Stimulated activated naive CD4-positive, alpha-beta T cell (primary cell): ENCODE measurements at places on chromosomes 12 and 14.

DNA sequence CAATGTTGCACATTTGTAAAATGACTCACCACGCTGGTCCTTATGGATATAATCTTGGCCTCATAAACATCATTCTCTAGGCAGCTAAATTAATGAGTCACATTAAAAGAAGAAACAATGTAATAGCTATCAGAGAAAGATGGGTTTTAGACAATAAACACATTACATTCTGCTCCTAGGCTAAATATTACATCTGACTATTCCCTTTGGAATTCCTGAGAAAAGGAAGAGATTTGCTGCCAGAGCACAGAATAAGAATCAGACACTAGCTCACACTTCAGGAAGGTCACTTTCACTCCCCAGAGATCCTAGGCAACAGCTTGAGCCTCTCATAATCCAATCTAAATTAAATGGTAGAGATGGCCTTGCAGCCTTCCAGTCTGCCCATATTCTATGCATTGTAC lies 218.2 kb downstream of the PTPRO start:
- DNase-seq: no peak

DNA sequence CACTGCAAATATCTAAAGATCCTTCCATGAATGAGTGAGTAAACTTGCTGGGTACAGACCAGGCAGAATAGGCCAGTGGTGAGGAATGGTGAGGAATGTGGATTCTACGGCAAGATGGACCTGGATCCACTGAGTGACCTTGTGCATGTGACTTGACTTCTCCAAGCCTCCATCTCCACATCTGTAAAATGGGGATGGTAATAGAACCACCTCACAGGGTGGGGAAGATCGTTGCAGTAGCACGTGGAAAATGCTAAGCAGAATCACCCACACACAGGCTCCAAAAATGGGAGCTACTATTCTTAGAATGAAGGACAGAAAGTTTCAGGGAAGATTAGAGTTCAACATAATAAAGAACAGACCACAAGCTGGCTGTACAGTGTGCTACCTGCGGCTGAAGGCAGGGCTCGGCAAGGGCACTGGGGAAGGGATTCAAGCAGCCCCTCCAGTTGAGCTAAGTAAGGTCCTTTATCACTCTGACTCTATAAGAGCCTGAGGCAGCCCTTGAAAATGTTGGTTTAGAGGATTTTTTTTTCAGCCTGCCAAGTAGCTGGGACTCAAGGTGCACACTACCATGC lies 47.5 kb downstream of the ACTN1 start:
- DNase-seq: no peak

GRCh38 chr14:103315351-103315911 lies 18.6 kb upstream of the EIF5 start:
- no peak for DNase-seq

DNA sequence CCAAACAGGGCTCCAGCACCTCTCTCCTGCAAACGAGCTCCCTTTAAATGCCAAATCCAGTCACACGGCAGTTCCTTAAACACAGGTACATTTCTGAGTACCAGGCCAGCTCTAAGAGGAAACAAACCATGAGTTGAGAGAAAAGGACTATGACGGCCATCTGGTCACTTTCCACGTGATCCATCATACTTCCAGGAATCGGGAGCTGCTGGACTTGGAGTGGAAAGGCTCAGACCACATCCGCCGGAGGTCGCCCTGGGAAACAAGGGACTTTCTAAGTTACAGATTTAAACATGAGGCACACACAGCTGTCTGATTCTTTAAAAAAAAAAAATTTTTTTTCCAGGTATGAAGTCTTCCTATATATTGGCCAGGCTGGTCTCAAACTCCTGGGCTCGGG lies 39.2 kb downstream of the ACADS start:
- no peak for DNase-seq

DNA sequence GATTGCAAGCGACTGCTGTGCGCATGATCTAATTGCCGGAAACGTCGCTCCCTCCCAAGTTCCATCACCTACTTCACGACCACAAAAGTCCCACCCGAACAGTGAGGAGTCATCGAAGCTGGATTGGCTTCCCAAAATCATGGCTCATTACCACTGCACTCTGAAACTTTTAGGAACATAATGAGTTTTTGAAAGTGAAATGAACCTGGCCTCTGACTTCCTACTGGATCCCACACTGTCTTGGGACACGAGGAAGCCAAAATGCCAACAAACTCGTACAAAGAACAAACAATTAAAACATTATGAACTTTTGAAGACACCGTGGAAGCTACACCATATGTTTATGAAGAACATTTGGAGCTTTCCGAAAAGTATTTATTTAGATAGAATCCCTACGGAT lies 334.8 kb upstream of the TMPO start:
- DNase-seq: no peak

- DNase-seq: no peak
Measured at GRCh38 chr12:121980892-121981272, 40.8 kb upstream of the BCL7A start.

GRCh38 chr12:109868182-109869051 lies 11.9 kb downstream of the GLTP start:
- DNase-seq: no peak

- DNase-seq: no peak
Measured at GRCh38 chr12:53007343-53007742, 1.1 kb downstream of the EIF4B start.

DNA sequence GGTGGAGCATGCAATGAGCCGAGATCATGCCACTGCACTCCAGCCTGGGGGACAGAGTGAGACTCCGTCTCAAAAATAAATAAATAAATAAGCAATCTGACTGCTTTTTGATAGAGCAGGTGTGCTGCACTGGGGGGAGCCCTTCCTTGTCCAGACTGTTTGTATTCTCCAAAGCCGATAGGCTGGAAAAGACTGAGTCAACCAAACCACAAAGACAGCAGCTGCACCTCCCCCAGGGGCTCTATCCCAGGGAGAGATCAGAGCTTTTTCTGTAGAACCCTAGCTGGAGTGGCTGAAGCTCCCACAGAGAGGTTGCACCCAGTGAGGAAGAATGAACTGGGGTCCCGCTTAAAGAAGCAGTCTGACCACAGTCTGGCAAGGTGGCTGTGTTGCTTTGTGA lies 45.8 kb upstream of the LALBA start:
- DNase-seq: no peak

DNA sequence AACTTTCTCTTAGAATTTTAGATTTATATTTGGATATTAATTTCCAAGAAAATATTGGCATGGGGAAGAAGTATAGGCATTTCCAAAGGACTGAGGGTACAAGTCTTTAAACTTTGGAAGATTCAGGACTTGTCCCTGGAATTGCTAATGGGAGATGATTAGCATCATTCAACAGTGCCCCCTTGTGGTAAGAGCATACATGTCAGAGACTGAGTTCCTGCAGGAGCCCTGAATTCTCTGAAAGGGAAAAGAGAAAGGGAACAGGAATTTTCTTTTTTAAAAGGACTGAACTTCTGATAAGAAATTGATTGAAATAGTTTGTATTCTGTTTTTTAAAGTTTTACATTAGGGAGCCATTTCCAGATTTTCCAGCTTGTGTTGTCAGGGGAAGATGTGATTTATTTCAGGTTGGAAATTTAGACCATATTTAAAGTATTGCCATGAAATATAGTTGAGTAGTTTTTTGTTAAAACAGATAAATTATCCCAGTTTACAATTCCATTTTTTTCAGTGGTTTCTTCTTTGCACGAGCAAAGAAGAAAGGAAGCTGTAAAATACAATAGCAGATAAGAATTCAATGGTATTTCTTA lies 44.0 kb upstream of the REP15 start:
- peak; percentile 2 for DNase-seq

- no peak for DNase-seq
Measured at GRCh38 chr14:100747021-100747586, 20.4 kb downstream of the DLK1 start.

DNA sequence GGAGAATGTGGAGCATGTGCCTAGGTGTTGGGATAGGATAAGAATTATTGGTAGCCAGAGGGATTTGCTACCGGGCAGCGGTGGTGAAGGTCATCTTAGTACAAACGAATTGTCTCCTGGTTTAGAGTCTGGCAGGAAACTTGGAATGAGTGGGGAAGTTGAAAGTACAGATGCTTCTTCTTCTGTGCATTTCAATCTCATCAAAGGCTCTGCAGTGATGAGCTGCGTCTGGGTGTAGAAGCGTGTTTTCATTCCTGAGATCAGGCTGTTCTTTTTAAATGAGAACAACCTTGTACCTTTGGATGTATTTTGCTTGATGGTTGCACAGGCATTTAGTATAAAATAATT lies 2.1 kb downstream of the WNK1 start:
- DNase-seq: no peak

- DNase-seq: no peak
Measured at GRCh38 chr12:32178341-32179010, 71.8 kb downstream of the BICD1 start.

DNA sequence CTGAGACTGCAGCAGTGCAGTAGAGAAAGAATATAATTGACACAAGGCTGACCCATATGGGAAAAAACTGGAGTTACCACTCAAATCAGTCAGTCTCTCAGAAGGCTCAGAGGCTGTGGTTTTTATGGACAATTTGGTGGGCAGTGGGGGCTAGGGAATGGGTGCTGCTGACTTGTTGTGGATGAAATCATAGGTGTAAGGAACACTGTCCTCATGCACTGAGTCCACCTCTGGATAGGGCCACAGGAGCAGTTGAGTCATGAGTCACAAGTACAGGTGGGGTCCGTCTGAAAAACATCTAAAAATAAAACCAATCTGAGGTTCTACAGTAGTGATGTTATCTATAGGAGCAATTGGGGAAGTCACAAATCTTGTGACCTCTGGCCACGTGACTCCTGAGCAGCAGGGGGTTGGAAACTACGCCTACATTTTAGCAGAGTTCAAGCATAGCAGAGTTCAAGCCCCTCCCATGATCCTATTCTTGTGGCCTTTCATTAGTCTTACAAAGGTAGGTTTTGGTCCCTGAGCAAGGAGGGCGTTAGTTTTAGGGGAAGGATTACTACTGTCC lies 18.1 kb upstream of the SGPP1 start:
- DNase-seq: no peak
